ENCODE measurements at places on chromosomes 2 and 18.

DNA sequence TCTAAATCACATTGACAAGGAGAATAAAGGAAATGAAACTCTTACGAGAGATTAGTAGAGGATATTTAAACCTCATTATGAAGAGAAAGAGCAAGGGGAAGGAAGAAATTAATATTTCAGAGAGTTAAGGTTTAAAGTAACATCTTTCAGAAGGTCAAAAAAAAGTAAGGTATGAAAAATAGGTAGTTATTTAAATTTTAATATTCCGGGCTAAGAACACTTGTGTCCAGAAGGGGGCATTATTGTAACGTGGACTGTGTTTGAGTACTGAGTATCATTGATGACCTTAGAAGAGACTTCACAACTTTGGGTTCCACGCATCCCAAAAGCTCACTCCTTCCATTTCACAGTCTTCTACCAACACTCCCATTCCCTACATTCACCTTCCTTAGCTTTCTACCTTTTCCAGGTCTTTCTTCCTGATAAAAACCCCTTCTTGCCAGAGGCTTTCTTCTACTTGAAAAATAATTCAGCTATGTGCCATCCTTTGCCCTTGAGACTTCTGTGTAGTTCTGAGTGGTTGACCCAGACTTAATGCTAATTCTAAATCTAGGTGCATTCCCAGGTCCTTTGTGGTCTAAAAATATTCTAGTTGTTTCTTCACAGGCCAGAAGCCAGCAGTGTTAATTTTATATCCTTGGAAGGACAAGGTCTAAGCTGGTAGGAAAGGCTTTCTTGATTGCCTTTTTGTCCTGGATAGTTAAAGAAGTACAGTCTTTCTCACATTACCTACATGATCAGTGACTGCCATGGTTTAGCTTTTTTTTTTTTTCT is 16.5 kb downstream of the DYNC1I2 start:
- DNase-seq, result no peak

GRCh38 chr2:178829981-178830380 is 22.8 kb upstream of the TTN start:
- DNase-seq, result no peak

DNA sequence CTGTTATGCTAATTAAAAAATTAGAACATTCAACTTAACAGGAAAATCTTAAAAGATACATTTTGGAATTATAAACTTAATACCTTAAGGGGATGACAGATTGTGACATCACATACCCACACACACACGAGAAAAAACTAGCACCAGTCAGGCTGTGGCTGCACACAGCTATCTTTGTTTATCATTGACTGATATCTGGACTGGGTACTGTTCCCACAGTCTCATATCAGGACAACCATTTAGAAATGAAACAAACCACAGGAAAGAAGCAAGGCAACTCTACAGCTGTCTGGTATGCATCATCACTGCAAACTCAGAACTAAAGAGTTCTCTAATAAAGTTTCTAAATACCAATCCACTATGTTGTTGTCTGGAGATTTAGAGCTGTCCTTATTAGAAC is 210.9 kb upstream of the SMAD7 start:
- no peak for DNase-seq

GRCh38 chr18:79093986-79094385 is 24.8 kb downstream of the ATP9B start:
- no peak for DNase-seq

DNA sequence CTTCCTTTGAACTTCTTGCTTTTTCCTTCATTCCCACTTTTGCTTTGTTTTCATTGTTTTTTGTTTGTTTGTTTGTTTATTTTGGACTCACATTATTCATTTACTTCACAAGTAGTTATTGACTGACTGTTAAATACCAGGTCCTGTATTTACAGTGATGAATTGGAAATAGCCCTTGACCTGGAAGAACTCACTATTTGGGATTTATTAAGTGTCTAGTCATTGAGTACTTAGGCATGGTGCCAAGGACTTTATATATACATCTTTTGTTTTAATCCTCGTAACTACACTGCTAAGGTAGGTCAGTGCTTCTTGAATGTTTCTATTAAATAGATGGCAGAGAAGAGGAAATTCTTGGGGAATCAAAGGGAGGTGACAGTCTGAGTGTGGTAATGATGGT is 11.1 kb downstream of the SPOPL start:
- no peak for DNase-seq

DNA sequence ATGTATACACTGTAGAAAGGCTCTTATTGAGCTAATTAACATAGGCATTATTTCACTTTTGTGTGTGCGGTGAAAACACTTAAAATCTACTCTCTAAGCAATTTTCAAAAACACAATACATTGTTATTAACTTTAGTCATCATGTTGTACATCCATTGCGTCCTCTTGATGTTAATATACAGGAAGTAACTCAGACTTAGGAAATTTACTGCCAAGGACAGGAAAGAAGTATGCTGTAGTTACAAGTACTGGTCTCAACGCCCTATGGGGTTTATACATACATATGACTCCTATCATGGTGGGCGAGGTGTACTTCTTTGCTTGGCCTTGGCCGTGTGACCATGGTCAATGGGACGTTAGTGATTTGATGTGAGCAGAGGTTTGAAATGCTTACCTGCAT is 15.5 kb downstream of the SCTR start:
- no peak for DNase-seq

- DNase-seq, result no peak
Measured at GRCh38 chr18:68519336-68519735, 195.6 kb downstream of the TMX3 start.

- no peak for DNase-seq
Measured at GRCh38 chr18:69109686-69110085, 291.0 kb upstream of the DOK6 start.

- DNase-seq, result peak; percentile 5
Measured at GRCh38 chr2:233818639-233819621, 35.4 kb downstream of the HJURP start.

- peak; percentile 54 for DNase-seq
Measured at GRCh38 chr2:96509114-96509846, 4.1 kb upstream of the NEURL3 start.

GRCh38 chr2:84969511-84970209 is 1.3 kb upstream of the KCMF1 start:
- DNase-seq, result peak; percentile 57

DNA sequence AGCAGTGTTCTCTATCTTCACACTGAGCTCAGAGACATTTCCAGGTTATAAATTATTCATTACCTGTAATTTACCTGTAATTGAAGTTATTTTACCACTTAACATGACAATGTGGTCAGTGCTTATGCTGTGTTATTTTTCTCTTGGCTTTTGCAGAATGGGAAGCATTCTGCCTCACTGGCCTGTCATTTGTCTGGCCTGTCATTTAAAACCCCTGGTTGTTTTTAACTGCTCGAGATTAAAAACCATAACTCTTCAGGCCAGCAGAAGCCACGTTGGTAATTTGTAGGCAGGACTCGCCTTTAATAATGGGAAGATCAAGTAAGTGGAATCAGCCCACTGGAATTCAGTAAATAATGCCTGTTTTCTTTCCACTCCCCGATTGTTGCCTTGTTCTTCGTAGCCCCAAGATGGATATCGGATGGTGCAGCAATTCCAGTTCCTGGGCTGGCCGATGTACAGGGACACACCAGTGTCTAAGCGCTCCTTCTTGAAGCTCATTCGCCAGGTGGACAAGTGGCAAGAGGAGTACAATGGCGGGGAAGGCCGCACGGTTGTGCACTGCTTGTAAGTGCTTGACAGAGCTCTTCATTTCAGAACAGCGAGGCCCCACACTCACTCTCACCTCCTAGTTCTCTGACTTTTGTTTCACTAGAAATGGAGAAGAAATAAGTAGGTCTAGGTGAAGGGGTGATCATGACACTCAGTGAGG is 222.4 kb upstream of the RAB12 start:
- no peak for DNase-seq

GRCh38 chr2:55965966-55966365 is 42.4 kb upstream of the EFEMP1 start:
- DNase-seq, result no peak

DNA sequence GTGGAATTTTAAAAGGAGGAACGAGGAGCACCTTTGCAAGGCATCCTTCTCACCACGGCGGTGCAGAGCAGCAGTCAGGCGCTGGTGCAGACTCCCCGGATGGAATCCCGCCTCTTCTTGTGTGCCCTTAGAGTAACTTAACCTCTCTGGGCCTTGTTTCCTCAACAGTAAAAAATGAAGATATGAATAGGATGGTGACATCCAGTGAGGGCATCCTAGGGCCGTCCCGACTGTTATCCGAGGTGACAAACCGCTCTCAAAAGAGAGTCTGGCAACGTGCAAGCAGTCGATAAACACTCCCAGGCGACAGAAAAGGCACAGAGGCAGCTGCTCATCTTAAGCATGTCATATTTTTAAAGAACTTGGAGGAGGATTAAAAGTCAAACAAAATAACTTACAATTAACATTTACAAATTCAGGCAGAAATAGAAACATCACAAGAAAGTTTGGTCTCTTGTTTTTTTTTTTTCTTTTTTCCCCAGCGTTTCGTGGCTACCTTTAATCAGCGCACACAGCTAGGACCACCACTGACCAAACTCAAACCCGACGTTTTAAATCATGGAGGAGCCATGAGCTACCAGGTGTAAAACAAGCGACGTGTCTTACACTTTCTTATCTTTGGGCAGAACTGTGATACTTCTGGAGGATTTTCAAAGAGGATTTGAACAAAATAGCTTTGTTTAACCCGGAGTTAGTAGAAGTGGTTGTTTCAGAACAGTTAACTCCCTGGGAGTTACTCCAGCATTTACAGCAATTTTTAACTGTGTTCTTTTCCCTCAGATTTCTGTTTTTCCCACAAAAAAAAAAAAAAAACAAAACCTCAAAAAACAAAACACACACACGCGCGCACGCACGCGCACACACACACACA is 2.1 kb downstream of the MBP start:
- DNase-seq, result no peak

DNA sequence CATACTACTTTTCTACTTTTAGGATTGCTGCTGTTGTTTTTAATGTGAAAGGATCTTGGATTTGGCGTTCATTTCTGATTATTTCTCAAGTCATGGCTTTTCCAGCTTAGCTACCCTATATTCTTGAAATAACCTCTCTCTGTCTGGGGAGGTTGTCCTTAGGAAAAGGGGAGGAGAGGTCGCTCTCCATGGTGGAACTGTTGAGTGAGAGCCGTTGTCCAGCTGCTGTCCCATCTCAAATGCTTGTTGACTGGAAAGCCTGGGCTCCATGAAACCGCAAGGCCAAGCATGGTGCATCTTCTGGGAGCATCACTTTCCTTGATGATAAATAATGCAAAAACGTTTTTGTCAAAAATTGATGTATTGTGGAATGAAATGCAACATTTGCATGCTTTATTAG is 479.1 kb upstream of the RAB12 start:
- DNase-seq, result no peak

DNA sequence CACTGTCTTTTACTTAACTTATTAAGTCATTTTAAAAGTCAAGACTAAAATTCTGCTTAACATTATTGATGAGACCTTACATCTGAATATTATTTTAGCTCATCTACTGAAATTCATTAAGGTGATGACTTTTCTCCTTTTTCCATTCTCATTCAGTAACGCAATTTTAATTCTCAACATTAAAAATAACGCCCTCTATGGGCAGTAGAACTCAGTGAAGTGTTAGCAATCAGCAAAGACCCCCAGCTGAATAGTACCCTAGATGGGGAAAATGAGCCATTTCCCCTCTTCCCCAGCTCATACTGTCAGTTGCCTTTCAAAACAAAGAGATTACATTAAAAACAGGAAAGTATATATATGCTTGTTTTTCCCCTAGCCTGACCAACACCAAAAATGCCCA is 203.3 kb downstream of the NR4A2 start:
- no peak for DNase-seq

DNA sequence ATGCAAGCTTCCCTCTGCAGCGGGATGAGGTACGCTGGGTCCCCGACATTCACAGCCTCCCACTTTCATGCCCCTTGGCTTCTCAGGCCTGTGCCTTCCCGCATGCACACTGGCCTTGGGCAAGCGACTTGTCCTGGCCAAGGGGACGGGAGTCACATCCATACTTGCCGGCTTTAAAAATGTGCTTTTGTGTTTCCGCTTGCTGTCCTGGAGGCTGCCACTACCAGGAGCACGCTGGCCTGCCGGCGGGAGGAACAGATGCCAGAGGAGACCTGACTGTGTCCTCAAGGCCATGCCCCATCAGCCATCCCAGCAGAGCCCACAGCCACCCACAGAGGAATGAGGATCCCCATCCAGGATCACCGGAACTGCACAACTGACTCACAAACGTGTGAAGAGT is 36.9 kb upstream of the SMIM21 start:
- DNase-seq, result no peak

DNA sequence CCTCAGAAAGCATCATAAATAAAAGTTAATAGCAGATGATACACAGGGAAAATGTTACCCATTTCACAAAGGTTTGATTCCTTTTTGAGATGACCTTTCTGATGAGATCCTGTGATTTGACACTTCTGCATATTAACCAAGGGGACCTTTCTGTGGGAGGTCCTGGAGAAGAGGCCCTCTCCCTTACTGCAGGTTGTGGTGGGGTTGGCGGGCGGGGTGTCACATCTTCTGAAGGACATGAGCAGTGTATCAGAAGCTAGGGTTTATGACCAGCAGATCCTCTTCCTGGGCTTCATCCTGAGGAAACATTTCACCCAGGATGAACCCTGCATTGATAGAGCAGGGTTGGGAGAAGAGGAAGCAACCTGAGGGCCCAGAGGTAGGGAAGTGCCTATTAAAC is 37.2 kb upstream of the SCLY start:
- DNase-seq, result no peak

DNA sequence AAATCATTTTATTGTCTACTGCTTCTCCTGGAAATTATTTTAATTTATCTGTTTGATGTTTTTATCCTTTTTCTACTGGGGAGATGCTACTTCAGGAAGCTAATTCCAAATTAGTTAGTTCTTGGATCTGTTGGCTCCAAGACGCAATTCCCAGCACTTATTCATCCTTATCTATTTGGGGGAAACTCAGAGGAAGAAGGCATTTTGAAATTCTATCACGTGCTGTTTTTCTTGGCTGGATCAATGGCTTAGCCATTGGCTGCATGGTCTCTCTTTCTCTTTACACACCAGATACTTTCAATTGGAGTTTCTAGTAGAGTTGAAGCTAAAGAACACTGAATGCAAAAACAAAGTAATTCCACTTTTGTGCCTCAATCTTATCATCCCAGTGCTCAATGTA is 98.3 kb downstream of the RAPGEF4 start:
- DNase-seq, result no peak

- no peak for DNase-seq
Measured at GRCh38 chr2:220887876-220888275, 684.2 kb downstream of the EPHA4 start.

GRCh38 chr2:229027353-229028105 is 243.6 kb downstream of the PID1 start:
- no peak for DNase-seq

GRCh38 chr18:5456577-5457461 is 87.0 kb downstream of the EPB41L3 start:
- DNase-seq, result peak; percentile 17
